H9 (cell line): ENCODE measurements at places on chromosomes 3 and 15. TPM values are rescaled to one million over a fixed set of nuclear protein-coding genes. Genes with fewer than 3 reads are reported as not detected.

GRCh38 chr3:113719294-113719693 is 22.9 kb upstream of the USF3 start:
- H3K27me3 ChIP-seq, result no peaks in the 10 kb centered on the region
- DNase-seq, result no peak
- no peak overlapping the region for H3K4me3 ChIP-seq
- peaks cover 18% of the 10 kb centered on the region; the same call in 2 of the 3 replicates for H3K36me3 ChIP-seq
- no peaks in the 10 kb centered on the region for H3K4me1 ChIP-seq

TRPM1 gene
- total RNA-seq, result not detected in 2 replicates

DNA sequence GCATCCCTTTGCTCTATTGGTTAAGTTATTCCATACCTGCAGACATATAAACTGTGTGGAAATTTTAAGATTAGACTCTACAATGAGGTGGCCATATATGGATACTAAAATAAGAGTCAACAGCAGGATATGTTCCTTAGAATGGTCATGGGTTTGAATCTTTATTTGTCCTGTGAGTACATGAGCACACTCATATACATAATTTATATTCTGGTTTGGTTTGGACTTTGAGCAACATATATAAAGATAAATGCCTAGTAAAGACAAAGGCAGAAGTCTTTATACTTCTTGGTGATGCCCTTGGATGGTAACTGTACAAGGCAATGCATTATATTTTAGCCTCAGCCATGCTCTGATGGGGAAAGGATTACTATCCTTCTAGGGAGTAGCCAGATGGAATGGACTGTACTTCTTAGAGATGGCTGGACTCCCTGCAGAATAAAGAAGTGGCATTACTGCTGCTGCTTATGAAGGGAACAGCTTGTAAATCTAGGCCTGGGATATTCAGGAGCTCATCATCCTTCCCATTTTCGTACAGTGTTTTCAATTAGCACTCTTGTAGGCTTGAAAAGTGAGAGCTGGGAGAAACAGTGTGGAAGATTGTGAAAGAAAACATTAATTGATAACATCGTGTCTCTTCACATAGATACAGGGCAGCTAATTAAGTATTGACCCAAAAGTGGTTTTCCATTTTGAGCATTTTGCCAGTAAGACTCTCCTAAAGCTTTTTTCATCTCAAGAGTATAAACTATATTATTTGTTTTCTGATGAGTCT is 60.4 kb downstream of the HMG20A start:
- H3K4me3 ChIP-seq, result no peak overlapping the region
- no peak for DNase-seq
- peaks cover 9% of the 10 kb centered on the region; the same call in 1 of the 2 replicates for H3K4me1 ChIP-seq
- H3K27me3 ChIP-seq, result no peaks in the 10 kb centered on the region

C2CD4A gene
- not detected in 2 replicates for total RNA-seq

GRCh38 chr3:128060473-128061381 is 8.5 kb downstream of the SEC61A1 start:
- H3K4me1 ChIP-seq, result no peaks in the 10 kb centered on the region
- H3K4me3 ChIP-seq, result no peak overlapping the region
- peaks cover 97% of the 10 kb centered on the region for H3K36me3 ChIP-seq
- H3K27me3 ChIP-seq, result no peaks in the 10 kb centered on the region

- peaks cover 17% of the 10 kb centered on the region; the same call in 1 of the 2 replicates for H3K27me3 ChIP-seq
- H3K4me1 ChIP-seq, result no peaks in the 10 kb centered on the region
- peaks cover 5% of the 10 kb centered on the region; the same call in 1 of the 2 replicates for H3K36me3 ChIP-seq
- no peak for DNase-seq
Measured at GRCh38 chr15:45378913-45379262, 544 bp upstream of the GATM start.

LRRC15 gene
- total RNA-seq, result 0.04 and 0.07 TPM in 2 replicates

GRCh38 chr3:175212896-175213295 is 353.8 kb downstream of the NAALADL2 start:
- H3K27me3 ChIP-seq, result no peaks in the 10 kb centered on the region
- no peak overlapping the region for H3K27ac ChIP-seq
- no peak overlapping the region for H3K4me3 ChIP-seq

GRCh38 chr3:24443476-24443875 is 51.2 kb downstream of the THRB start:
- no peak overlapping the region for H3K4me3 ChIP-seq
- no peaks in the 10 kb centered on the region for H3K4me1 ChIP-seq
- no peaks in the 10 kb centered on the region for H3K36me3 ChIP-seq
- no peak for DNase-seq
- no peak overlapping the region for H3K27ac ChIP-seq

DNA sequence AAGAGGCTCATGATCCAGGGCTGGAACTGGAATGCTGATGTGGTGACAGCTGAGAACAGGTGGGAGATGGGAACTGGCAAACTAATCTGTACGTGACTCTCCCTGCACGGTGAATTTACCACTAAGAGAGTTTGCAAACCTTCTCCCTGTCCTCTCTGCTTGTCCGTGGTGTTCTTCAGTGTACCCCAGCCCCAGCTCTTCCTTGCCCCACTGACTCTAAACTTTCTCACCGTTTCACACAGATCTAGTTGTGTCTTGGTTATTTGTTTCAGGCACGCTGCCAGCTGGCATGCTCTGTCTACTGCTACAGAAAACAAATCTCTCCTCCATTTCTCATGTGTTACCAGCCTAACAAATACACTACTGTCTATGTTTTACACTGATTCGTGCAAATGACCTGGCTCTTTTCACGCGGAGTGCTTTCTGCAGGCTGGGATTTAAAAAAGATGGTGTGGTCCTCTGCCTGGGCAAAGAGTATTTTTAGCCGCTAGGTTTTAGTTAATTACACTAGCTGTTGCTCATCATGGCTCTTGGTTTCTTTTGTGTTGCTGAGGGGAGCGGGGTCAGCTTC is 192.7 kb upstream of the LRIG1 start:
- no peak for DNase-seq
- H3K4me1 ChIP-seq, result no peaks in the 10 kb centered on the region
- H3K4me3 ChIP-seq, result no peak overlapping the region
- no peaks in the 10 kb centered on the region for H3K36me3 ChIP-seq
- no peak overlapping the region for H3K27ac ChIP-seq

- peak overlapping the region; percentile 19; the same call in 1 of the 3 replicates for H3K4me3 ChIP-seq
- H3K36me3 ChIP-seq, result no peaks in the 10 kb centered on the region
- no peaks in the 10 kb centered on the region for H3K27me3 ChIP-seq
- DNase-seq, result no peak
Measured at GRCh38 chr15:52171386-52171785, 19.8 kb downstream of the GNB5 start.

CLDN1 gene
- 1.0 and 2.1 TPM in 2 replicates for total RNA-seq

DNA sequence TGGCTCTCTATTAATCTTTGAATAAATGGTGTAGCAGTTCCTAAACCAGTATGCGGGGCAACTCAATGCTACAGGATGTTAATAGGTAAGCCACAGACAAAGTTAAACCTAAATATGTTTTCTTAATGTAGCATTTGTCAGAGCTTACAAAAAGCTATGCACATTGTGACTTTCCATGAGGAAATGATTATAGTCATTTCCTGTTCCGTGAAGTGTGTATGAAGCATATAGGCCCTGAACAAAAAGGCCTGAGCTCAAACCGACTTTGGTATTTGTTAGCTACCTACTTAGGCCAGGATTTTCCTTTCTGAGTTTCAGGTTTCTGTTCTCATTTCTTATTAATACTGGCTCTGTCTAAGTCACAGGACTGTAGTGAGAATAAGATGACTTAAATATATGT is 14.2 kb downstream of the ZNF80 start:
- DNase-seq, result no peak
- H3K27ac ChIP-seq, result no peak overlapping the region
- peaks cover 5% of the 10 kb centered on the region for H3K4me1 ChIP-seq

- no peak for DNase-seq
- no peak overlapping the region for H3K27ac ChIP-seq
- H3K36me3 ChIP-seq, result no peaks in the 10 kb centered on the region
- H3K4me3 ChIP-seq, result no peak overlapping the region
- H3K27me3 ChIP-seq, result no peaks in the 10 kb centered on the region
- no peaks in the 10 kb centered on the region; the same call in 1 of the 2 replicates for H3K4me1 ChIP-seq
Measured at GRCh38 chr15:37733628-37734027, 200.8 kb upstream of the TMCO5A start.

CD200 gene
- total RNA-seq, result 51.6 and 56.0 TPM in 2 replicates

DNA sequence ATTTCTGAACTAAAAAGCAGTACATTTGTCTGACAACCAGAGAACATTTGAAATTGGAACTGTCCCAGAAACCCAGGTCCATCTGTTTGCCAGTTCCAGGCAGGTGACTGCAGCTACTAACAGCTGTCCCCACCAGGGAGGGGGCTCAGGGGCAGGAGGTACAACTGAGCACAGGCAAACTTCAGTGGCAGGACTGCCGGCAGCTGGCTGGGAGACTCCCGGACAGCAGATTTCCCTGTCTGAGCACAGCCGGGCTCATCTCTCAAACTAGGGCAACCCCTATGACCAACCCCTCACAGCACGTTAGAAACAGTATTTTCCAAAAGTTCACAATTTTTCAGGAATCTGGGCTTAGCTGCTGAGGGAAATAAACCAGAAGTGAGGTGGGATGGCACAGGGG is 88.8 kb downstream of the MEGF11 start:
- no peak overlapping the region for H3K4me3 ChIP-seq
- H3K27ac ChIP-seq, result no peak overlapping the region
- no peak for DNase-seq
- H3K36me3 ChIP-seq, result no peaks in the 10 kb centered on the region

DNA sequence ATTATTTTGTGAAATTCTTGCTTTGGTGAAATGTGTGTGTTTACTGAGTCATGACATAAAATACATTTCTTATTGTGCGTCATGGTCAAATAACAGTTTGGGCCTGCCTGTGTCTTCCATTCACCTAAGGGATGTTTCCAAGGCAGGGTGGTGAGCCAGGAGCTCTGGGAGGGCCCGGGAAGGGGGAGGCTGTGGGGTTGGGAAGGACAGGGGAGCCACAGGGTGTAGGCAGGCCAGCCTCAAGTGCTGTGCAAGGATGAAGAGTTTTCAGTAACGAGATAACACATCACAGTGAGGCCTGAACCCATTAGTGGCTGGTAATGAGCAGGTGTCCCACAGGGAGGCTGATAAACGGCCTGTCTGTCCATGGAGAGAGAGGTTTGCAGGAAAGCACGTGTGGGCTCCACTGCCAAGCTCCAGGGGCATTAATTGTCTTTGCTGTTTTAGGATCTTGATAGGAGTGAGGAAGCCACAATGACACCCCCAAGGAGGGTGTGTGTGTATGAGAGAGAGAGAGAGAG is 35.6 kb upstream of the SEC13 start:
- H3K27me3 ChIP-seq, result no peaks in the 10 kb centered on the region
- no peak overlapping the region for H3K27ac ChIP-seq
- H3K36me3 ChIP-seq, result no peaks in the 10 kb centered on the region; the same call in 2 of the 3 replicates
- H3K4me1 ChIP-seq, result no peaks in the 10 kb centered on the region; the same call in 1 of the 2 replicates
- no peak for DNase-seq

GOLGA6D gene
- total RNA-seq, result 0.35 and 0.37 TPM in 2 replicates

DNA sequence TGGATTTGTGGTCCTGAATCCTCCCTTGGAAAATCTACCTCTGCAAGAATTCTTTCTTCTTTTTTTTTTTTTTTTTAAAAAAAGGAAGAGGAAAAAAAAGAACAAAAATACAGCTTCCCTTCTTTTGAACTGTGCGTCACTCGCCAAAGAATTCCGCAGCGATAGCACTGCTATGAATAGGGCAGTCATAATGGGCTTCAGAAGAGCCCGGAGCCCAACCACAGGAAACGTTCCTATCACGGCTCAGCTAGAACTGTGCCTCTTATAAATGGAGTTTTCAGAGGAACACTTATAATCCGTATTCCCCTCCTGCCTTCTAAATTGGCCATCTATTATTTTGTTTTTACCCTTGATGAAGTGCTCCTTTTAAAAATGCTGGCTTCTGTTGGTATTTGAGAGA is 227.7 kb downstream of the ADAMTS17 start:
- no peaks in the 10 kb centered on the region for H3K36me3 ChIP-seq
- H3K4me1 ChIP-seq, result no peaks in the 10 kb centered on the region
- no peak overlapping the region for H3K27ac ChIP-seq
- no peak for DNase-seq
- no peak overlapping the region for H3K4me3 ChIP-seq
- no peaks in the 10 kb centered on the region for H3K27me3 ChIP-seq

- 0 out of 2 replicates have a peak, but pooled peaks cover 3% of the 10 kb centered on the region for H3K4me1 ChIP-seq
- no peak for DNase-seq
- no peaks in the 10 kb centered on the region for H3K36me3 ChIP-seq
Measured at GRCh38 chr15:96325541-96326327, 4.8 kb upstream of the NR2F2 start.

DNA sequence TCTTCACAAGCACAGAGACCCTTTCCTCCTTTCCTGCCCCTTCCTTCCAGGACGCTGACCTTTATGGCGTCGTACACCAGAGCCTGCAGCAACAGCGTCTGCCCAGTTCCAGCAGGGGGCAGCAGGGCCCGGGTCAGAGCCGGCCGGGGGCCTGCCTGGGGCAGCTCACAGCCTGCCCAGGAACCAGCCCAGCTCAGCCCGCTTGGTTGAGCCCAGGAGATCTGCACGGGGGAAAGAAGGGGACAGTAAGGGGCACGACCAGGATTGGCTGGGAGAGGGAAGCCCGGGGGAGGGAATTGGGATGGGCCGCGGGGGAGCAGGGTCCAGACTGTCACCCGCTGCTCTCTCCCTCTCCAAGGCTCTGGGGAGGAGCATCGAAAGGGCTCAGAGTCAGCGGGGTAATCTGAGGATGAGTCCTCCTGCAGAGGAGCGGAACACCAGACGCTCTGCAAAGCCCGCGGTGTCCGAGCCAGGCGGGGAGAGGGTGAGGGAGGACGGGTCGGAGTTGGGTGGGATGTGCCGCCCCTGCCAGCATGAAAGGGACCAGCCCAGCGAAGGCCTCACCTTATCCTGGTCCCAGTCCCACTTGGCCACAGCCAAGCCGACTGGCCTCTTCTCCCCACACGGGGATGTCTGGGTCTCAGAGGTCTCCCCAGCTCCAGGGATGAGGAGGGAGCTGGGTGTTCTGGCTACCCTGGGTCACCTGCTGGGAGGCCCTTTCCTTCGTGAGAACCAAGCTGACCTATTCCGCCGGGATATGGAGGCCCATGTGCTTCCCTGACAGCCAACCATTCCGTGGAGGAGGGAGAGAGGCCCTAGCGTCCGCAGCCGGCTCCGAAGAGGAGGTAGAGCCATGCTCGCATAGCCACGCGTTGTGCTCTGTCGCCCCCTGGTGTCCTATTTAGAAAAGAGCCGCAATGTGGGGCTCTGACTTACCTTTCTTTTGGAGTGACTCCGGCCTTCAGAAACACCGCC is 7.4 kb upstream of the IGDCC3 start:
- H3K4me1 ChIP-seq, result 0 out of 2 replicates have a peak, but pooled peaks cover 3% of the 10 kb centered on the region
- H3K27me3 ChIP-seq, result no peaks in the 10 kb centered on the region; the same call in 1 of the 2 replicates
- peaks cover 10% of the 10 kb centered on the region; the same call in 2 of the 3 replicates for H3K36me3 ChIP-seq
- H3K27ac ChIP-seq, result no peak overlapping the region
- peak overlapping the region; percentile 58; the same call in 2 of the 3 replicates for H3K4me3 ChIP-seq

- no peak overlapping the region for H3K27ac ChIP-seq
- H3K4me1 ChIP-seq, result no peaks in the 10 kb centered on the region
- H3K4me3 ChIP-seq, result no peak overlapping the region
- H3K27me3 ChIP-seq, result no peaks in the 10 kb centered on the region
- H3K36me3 ChIP-seq, result peaks cover 12% of the 10 kb centered on the region; the same call in 1 of the 2 replicates
- DNase-seq, result no peak
Measured at GRCh38 chr15:20643829-20644425, 102.3 kb upstream of the GOLGA6L6 start.

GRCh38 chr3:105449414-105449813 is 82.7 kb downstream of the ALCAM start:
- H3K27ac ChIP-seq, result no peak overlapping the region
- DNase-seq, result no peak
- peaks cover 5% of the 10 kb centered on the region; the same call in 1 of the 2 replicates for H3K4me1 ChIP-seq
- H3K27me3 ChIP-seq, result no peaks in the 10 kb centered on the region
- H3K4me3 ChIP-seq, result no peak overlapping the region

LARP6 gene
- total RNA-seq, result 15.1 and 18.9 TPM in 2 replicates
